Stimulated activated CD8-positive, alpha-beta memory T cell treated with anti-CD3 and anti-CD28 coated beads, Interleukin-7, amount 100 ng/mL, for 1 hour (primary cell): ENCODE measurements at places on chromosomes 7 and 10.
A peak's percentile ranks its signal among the peaks of the same experiment; 100 is the strongest.

DNA sequence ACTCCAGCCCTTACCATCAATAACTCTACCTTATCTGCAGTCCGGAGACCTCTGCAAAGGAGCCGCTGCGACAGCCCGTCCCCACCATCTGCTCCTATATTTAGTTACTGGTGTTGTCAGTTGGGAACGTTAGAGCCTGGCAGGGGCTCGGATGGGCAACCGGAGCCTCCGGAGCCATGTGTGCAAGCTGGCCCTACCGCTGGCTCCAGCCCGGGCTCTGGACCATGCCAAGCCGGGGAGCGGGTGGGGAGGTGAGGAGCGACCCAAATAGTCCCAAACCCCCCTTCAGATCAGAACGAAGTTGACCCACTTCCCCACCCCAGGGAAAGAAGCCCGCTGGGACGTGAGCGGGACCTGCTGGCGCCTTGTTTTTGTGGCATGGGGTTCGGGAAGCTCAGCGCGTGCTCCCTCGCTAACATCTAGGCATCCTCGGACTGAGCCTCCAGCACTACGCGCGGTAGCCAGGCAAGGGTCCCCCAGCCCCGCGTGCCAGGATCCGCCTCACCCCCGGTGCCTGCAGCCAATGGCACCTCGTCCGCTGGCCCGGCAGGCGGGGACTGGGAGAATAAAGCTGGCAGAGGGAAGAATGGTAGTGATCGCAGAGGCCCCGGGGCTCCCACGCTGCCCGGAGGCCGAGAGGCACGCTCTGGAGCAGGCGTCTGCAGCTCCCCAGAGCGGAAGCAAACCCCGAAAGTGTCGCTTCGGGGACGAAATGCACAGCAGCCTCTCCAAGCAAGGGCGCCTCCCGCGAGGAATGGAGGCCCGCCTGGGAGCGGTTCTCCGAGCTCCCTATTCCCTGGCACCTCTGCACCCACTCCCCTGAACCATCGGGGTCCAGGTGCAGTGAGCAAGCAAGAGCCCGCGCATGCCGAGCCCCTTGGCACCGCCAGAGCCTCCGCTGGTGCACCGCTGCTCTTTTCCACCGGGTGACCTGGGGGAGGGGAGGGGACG lies 679 bp downstream of the LRRC20 start:
- no peak for DNase-seq

- no peak for DNase-seq
Measured at GRCh38 chr7:11753433-11753832, 78.6 kb downstream of the THSD7A start.

DNA sequence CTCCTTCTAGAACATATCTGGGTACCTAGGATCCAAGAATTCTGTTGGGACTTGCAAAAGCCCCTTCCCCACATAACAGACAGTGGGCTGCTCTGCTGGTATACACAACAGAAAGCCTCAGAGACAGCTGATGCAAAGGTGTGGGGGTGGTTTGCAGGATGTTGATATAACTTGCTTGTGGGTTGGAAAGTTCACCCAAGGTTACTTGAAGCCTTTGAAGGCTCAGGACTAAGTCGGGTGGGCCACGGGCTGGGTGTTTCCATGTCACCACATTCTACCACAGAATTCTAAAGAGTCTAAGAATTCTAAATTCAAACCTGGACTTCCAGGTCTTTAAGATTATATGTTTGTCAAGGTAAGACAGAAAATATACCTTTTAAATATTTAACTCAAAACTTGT lies 7.4 kb upstream of the NRCAM start:
- no peak for DNase-seq

GRCh38 chr7:1541431-1542162 lies 11.1 kb downstream of the MAFK start:
- no peak for DNase-seq

GRCh38 chr7:38992203-38992602 lies 14.5 kb downstream of the POU6F2 start:
- DNase-seq, result no peak

DNA sequence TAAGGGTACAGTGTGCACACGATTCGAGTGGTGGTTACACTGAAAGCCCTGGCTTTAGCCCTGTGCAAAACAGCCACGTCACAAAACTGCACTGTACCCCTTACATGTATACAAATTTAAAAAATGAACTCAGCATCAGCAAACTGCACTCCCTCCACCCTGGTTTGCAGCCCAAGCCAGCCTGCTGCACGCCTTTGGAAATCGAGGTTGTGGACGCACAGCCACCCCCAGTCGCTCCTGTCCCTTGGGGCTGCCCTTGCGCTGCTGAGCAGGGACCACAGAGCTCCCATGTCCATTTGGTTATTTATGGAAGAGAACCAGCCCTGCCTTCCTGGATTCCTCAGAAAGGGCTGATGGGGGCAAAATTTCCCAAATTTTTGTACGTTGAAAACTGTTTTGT lies 98.8 kb downstream of the INPP5A start:
- no peak for DNase-seq

DNA sequence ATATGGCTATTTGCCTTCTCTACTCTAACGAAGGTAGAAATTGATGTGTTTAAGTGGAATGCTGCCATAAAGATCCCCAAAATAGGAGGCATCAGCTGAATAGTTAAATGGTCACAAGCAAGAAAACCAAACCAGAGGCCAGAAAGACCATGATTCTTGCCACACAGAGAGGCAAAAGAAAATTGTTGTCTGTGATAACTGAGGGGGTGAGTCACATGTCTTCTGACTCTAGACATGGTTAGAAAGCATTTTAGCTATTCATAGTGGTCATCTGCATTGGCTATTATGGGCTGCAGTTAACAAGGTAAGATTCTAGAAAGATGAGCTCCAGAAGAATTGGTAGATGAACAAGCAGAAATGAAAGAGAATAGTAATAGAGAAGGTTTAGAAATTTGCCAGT lies 361.4 kb upstream of the NPSR1 start:
- no peak for DNase-seq

- DNase-seq, result no peak
Measured at GRCh38 chr7:29354340-29354739, 159.8 kb downstream of the CHN2 start.

DNA sequence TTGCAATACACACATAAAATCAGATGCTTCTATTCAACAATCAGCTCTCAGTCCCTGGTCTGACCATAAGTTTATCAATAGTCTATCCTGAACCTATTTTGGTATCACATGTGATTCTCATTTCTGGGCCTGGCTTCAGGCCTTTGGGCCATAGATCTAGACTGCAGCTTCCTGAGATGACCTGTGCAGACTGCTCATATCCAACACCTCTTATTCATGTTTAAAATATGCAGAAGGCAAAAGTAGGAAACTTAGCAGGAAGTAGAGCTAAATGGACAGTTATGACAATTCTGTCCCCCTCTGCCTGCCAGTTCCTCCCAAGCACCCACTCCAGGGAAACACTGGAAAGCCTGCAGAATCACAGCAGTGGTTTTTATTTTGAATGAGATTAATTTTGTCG lies 53.3 kb downstream of the C7orf25 start:
- DNase-seq, result no peak

DNA sequence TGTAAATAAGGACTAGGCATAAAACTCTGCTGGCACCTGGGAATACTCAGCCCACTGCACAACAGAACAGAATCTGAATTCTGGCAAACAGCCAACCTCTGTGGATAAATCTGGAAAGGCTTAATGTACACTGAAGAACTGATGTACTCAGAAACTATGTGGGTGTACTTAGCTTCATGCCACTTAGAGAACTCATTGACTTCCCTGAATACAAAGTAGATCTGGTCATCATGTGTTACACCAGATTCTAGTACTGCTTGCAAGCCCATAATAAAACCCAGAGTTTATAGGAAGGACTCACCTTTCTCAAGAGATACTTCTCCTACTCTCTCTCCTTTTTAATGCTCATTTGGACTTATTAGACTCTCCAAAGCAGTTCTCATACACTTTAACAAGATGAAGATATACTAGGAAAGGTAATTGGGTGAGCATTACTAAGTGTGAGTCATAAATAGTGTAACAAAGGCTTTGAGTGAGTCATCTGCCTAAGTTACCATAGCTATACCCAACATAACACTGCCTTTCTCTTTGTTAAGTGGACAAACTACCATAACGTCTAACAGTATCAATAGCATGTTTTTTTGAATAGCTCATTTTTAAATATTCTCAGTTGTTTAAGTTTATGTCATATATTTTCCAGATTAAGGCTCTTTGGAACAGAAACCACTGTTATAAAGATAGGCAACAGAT lies 309.1 kb downstream of the MDFIC start:
- no peak for DNase-seq

DNA sequence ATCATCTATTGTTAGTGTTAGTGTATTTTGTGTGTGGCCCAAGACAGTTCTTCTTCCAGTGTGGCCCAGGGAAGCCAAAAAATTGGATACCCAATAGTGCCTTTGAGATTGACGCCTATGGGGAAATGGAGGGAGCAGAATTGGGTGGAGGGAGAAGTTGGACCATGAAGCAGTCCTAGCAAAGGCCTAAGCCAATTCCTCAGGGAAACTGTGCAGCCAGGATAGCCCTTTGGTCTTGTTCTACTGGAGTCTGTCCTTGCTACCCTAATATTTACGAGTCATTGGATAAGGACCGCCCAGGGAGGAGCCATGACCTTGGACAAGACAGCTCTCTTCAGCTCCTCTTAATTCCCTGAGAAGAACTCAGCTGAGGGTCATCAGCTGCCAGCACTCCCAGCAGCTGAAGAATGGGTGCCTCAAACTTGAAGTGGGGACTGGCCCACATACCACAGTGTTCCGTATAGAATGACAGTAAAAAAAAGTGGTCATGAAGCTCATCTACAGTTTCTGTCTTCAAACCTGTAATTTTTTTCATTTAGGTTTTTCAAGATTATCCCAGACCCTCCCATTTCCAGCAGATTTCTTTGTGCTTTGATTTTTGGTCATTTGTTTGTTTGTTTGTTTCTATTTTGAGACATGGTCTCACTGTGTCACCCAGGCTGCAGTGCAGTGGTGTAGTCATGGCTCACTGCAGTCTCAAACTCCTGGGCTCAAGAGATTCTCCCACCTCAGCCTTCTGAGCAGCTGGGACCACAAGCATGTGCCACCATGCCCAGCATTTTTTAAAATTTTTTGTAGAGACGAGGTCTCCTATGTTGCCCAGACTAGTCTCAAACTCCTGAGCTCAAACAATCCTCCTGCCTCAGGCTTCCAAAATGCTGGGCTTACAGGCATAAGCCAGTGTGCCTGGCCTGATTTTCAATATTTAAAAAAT lies 81.2 kb downstream of the C1GALT1 start:
- DNase-seq, result no peak

DNA sequence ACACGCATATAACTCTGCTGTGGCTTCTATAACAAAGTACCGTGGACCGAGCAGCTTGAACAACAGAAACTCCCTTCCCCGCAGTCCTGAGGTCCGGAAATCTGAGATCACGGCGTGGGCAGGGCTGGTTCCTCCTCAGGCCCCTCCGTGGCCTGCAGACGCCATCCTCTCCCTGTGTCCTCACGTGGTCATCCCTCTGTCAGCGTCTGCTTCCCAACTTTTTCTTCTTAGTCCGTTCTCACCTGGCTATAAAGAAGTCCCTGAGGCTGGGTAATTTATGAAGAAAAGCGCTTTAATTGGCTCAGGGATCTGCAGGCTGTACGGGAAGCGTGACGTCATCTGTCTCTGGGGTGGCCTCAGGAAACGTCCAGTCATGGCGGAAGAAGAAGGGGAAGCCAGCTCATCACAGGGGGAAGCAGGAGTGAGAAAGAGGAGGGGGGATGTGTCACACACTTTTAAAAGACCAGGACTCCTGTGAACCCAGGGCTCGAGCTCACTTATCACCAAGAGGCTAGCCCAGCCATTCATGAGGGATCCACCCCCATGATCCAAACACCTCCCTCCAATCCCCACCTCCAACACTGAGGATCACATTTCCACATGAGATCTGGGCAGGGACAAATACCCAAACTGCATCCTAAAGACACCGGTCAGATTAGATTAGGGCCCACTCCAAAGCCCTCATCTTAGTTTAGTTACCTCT lies 91.2 kb upstream of the INSIG1 start:
- DNase-seq, result peak; percentile 23

DNA sequence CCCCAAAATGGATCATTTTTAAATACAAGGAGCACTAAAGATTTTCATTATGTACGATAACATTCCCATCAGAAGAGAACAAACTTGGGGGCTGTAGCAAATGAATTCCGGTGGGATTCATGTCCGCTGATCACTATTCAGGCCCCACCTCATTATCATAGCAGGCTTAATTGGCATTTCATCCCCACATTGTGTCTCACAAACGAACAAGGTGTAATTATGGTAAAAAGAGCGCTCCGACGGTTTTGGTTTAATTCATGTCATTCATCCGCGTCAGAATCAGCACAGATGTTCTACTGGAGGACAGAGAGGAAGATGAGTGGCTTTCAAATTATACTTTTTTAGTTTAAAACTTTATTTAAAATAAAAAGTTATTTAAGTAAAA lies 124.7 kb downstream of the MAD1L1 start:
- DNase-seq, result no peak

- no peak for DNase-seq
Measured at GRCh38 chr7:74289659-74290552, 699 bp downstream of the CLIP2 start.

DNA sequence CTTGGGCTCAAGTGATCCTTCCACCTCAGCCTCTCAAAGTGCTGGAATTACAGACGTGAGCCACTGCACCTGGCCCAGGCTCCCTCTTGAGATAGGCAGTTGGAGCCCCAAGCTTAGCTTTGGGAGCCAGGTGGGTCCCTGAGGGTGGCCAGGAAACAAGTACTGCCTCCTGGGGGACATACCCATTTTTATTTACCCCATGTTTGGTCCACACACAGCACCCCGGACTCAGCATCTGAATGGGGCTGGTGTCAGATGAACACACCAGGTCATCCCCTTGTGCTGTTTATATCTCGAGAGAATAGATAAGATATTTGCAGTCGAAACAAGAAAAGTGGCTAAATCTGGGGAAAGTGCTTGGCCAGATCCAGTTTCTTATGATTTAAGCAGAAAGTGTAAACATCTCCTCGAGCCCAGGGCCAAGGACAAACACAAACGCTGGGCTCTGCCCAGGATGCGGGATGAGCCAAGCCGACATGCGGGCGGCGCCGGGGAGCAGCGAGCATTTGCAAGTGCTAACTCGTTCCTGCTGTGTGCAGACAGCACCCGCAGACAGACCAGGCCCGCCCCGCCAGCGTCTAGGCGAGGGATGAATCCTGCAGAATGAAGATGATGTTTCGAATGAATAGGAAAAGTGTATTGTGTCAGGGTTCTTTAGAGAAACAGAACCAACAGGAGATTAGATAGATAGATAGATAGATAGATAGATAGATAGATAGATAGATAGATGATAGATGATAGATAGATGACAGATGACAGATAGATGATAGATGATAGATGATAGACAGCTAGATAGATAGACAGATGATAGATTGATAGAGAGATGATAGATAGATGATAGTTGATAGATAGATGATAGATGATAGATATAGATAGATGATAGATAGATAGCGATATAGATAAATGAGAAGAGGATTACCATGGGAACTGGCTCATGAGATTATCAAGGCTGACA lies 44.4 kb upstream of the OCM2 start:
- DNase-seq, result no peak

GRCh38 chr10:17737027-17737965 lies 14.7 kb upstream of the TMEM236 start:
- DNase-seq, result no peak
